Uterus (tissue), 4 donors: ENCODE measurements at places on chromosomes 7 and 10. TPM values are rescaled to one million over a fixed set of nuclear protein-coding genes. Genes with fewer than 3 reads are reported as not detected.

Gene ASIC3
- not detected for total RNA-seq

DNA sequence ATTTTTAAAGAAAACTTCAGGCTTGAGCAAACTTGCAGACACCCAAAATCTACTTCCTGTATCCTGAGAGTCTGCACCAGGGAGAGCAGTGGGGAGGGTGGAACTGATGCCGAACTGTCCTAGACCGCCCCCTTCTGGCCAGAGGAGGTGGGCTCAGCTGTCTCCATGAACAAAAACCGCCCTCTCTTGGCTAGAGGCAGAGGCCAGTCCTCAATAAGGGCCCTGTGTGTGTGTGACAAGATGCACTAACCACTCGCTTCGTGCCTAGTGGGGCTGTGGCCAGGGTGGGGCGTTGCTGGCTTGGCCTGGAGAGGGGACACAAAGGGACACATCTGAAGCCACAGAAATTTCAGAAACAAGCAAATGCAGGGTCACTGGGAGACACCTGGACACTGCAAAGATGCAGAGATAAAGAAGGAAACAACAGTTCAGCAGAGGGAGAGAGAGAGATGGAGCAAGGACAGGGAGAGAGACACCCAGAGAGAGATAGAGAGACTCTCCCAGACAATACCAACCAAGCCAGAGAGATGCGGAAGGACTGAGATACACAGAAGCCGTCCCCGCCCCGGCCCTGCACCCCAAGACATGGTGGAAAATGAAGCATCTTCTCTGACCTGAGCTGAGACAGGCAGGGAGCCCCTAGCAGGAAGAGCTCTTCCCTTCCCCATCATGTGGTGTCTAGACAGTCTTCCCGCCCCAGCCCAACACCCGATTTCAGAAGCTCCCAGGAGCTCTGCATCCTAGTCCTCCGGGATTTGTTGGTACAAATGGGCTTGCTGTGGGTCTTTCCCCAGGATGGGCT is 22.7 kb upstream of the FXYD4 start:
- DNase-seq: peak; percentile 72

- DNase-seq: peak; percentile 29
Measured at GRCh38 chr10:120456626-120457430, at the start of gene PLPP4. Gene PLPP4, plus strand, starts transcription at chr10:120457227. Its CDS starts 79 bp downstream, at chr10:120457306.

GRCh38 chr7:46616636-46617035 is 695.6 kb upstream of the IGFBP3 start:
- no peak for DNase-seq
